ENCODE measurements at places on chromosomes 1 and 21.

- DNase-seq: no peak
These were observed 684.0 kb downstream of the NCAM2 start for GRCh38 chr21:21682172-21682571.

DNA sequence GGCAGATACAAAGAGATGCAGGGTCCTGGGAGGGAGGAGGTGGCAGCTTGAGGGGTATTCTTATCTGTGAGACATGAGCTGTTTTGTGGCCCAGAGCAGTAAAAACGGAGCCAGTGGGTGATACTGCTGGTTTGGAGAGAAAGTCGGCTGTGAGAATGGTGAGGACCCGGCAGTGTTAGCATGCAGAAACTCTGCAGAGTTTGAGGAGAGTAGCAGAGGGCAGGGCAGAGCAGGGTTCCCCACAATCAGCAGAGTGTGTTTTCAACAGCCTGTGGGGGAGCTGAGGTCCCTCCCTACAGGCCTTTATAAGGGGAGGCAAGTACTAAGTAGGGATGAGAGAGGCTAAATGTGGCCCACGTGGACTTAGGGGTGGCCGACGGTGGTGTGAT is 423 bp downstream of the SLAMF8 start:
- no peak for DNase-seq

- no peak for DNase-seq
These were observed 23.7 kb downstream of the GLUL start for GRCh38 chr1:182367926-182368325.

DNA sequence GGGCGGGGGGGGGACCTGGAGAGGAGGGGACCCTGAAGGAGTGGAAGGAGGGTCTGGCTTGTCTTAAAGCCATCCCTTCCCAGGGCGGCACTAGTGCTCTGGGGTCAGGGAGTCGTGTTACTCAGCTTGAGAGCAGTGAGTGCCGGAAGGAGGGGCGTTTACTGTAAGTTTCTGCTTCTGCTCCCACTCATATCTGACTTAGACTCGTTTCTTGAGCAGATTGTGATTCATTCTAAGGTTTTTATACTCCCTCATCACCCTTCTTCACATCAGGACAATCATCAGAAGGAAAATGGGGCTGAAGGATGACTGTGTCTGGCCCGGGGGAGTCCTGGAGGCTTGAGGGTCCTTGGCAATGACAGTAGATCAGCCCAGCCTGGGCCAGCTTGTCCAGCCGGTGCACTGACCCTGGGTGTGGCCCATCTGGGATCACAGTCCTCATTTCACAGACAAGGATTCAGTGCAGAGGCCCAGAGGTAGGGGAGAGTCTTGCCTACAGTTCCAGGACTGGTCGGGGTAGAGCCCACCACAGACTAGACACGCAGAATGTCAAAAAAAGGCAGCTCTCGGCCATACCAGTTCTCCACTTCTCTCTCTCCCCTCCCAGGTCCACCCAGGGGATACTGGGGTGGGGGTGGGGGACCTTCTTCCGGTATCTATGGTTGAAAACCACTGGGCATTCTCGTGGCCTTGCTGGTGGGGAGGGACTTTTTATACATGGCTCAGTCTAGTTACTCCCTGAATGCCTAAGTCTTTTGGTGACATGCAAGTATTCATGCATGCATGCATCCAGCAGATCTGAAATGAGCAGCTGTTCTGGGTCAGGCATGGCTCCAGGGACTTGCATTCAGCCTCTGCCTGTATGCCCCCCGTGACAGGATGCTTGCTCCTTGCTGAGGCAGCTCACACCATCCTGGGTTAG is 5.1 kb downstream of the TNFRSF8 start:
- no peak for DNase-seq

Measured in activated naive CD4-positive, alpha-beta T cell (primary cell).